Activated CD8-positive, alpha-beta memory T cell treated with anti-CD3 and anti-CD28 coated beads, Interleukin-2, amount 10 ng/mL, durations not matched to agents 7 days and 5 days (primary cell): ENCODE measurements at places on chromosomes 1 and 21.
A peak's percentile ranks its signal among the peaks of the same experiment; 100 is the strongest.

DNA sequence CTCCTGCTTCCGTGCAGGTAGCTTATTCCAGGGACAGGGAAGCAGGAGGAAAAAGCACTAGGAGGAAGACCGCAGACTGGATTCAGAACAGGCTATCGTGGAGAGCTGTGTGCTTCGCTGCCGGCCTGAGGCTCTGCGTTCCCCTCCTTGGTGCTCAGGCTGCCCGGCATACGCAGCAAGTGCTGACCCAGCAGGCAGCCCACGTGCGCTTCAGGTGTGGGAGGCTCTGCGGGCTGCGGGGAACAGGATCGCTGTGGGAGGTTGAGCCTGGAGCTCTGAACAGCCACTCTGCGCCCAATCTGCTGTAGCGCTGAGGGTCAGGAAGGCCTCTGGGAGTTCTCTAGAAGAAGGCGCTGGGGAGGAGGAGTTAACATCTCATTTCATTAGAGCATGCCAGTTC lies 27.9 kb downstream of the DOP1B start:
- no peak for DNase-seq

- no peak for DNase-seq
These were observed 108.2 kb downstream of the GALNT2 start for GRCh38 chr1:230175163-230175747.

GRCh38 chr1:187051618-187052232 lies 223.0 kb downstream of the PLA2G4A start:
- DNase-seq: no peak

DNA sequence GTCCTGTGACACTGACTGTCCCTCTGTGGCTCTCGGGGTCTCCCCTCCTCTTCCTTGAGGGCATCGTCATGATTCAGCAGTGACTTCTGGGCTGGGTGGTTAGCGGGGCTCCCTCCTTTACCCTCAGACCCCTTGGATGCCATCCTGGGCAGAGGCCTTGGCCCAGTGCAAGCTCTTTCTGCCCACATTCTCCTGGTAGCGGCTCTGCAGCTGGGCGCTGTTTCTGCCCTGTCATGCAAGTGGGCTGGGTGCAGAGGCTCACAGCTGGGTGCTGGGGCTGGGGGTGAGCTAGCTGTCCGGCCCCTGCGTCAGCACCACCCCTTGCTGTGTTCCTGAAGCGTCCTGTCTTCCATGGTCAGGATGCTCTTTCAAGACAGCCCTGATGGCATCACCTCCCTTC lies 158.5 kb downstream of the PCBP3 start:
- no peak for DNase-seq

DNA sequence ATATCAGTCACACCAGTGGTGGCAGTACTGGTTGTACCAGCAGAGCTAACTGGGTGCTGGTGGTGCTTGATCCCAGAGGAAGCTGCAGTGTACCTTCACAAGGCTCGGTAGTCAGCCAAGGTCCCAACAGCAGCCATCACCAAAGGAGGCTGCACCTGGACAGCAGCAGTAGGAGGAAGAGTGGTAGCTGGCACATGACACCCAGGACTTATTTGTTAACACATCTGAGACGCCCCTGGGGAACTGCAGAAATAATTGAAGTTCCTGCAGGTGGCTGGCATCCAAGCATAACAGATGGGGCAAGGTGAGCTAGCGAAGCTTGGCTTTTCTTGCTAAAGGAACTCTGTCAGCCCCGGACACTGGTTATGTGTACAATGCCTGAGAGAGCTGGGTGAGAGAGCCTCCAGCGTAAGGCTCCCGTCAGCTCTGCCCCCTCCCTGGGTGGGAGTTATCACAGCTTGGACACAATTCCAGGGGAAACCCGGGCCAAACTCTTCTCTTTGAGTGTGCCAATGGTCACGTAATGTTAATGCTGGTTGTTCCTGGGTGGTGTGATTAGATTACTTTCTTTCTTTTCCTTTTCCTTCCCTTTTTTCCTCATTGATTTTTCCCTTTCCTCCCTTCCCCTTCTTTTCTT lies 29.1 kb upstream of the PARP1 start:
- DNase-seq: no peak

GRCh38 chr1:184696403-184696802 lies 58.3 kb downstream of the EDEM3 start:
- no peak for DNase-seq

- DNase-seq: no peak
These were observed 47.5 kb downstream of the PCNT start for GRCh38 chr21:46371204-46372013.

DNA sequence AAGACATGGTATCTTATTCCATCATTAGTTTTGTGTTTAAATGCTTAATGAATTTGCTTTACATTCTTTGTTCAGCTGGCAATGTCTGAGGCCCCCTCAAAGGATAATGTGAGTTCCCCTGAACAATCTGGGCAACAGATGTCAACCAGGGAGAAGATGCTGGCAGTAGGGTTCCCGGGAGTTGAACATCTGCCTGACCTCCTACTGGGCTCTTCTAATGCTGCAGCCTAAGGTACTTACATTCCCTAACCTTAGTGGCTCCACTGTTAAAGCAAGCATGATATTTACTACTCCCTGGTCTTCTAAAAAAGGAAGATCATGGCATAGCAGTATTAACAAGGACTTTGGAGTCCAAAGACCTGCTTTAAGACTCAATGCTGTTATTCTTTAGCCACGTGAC lies 574.9 kb upstream of the NR5A2 start:
- no peak for DNase-seq

DNA sequence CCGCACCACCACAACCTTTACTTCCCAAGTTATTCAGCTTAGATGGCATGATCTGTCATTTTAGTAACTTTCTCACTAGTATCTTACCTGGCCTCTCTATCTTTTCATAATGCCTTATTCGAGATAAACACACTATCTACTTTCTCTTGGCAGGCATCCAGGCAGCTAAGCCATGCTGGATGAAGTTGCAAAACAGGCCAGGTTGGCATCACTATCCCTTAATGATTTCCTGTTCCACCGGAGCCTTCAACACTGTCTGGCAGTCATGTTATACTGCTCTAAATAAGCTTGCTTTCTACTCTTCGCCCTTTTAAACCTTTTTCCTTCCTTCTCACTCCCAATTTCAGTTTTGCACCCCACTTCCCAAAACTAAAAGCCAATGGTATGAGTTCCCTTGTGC lies 12.0 kb upstream of the KCNH1 start:
- no peak for DNase-seq

GRCh38 chr1:40845895-40846294 lies 16.3 kb downstream of the CITED4 start:
- no peak for DNase-seq

GRCh38 chr21:42521805-42522204 lies 8.2 kb downstream of the SLC37A1 start:
- no peak for DNase-seq

- DNase-seq: no peak
These were observed 332.4 kb upstream of the ZP4 start for GRCh38 chr1:238223076-238223640.

GRCh38 chr1:230501242-230501641 lies 75.1 kb upstream of the PGBD5 start:
- no peak for DNase-seq

- DNase-seq: peak; percentile 85
These were observed 5.9 kb upstream of the TTC22 start for GRCh38 chr1:54806931-54807611.

DNA sequence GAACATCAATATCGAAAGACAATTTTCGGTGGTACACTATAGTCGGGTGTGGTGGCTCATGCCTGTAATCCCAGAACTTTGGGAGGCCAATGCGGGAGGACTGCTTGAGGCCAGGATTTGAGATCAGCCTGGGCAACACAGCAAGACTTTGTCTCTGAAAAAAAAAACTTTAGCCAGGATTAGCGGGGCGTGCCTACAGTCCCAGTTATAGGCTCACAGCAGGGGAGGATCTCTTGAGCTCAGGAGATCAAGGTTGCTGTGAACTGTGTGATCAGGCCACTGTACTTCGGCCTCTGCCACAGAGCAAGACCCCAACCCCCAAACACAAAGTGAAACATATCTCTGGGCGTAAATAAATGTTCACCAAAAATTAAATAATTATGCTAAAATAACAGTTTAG lies 1.6 kb downstream of the TADA1 start:
- DNase-seq: no peak

DNA sequence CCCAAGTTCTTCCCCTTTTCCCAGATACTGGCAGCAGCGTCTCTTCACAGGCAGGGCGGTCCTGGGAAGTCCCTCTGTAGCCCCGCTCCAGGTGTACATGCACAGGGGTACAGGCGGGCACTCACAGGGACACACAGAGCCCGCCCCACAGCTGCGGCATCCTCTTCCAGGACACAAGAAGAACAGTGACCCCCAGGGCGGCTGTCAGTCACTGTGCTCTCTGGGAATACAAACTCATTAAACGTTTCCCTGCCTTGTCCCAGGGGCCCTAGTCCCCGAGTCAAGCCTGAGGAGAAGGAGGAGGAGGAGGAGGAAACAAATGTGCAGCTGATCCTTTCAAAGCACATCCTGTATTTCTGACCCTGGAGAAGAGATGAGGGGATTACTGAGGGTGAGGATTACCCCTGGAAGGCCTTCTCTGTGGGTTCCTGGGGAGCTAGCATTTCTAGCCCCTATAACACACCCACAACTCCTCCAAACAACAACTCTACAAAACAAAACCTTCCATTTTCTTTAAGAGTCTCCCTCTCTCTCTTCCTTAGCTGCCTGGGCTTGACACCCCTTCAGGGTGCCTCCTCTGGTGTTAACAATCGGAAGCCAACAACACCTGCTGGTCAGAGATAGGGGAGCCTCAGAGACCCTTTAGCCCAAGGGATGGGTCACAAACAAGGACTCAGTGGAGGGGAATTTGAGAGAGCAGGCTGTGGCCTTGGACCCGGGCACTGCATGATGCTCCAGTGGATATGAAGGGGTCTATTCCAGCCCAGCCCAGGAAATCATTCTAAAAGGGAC lies 28.4 kb upstream of the DMBX1 start:
- no peak for DNase-seq

DNA sequence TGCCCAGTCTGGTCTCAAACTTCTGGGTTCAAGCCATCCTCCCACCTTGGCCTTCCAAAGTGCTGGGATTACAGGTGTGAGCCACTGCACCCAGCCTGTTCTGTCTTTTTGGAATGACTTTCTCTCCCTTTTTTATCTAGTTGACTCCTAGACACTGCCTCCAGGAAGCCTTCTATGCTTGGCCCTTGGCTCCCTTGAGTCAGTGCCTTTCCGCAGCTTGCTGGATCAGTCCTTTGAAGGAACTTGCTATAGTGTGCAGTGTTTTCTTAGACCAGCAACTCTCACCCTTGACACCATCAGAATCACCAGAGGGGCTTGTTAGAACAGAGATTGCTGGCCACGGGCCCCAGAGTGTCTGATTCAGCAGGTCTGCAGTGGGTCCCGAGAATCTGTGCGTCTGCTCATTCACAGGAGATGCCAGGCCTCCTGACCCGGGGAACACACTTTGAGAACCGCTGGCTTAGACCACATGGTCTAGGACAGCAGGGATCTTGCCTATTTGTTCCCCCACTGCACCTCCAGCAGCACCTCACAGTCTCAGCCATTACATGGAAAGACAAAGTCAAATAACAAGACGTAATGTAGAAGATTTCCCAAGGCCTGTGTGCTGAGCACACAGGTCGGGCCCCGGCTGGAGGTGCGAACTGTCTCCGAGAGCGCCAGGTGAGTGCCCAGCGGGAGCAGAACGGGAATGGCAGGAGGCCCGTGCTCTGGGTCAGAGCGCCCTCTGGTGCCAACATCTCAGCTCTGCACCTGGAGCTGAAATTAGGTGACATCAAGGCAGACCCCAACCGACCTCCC lies 27.4 kb upstream of the CTPS1 start:
- DNase-seq: peak; percentile 68

DNA sequence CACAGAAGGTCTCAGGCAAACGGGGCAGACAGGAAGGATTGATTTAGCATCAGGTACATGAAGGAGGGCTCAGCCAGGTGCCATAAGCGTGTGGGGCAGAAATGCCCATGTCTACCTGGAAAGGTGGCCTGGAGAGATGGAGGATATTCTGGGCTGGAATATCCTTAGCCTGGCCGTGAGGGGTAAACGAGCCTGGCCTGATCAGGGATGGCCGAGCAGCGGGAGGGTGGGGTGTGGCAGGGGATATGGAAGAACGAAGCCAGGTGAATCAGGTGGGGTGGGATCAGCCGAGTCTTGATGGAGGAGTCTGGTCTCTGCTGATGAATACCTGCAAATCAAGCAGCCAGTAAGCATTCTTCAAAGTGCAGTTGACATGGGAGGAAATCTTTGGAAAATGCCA lies 35.5 kb upstream of the TTC22 start:
- no peak for DNase-seq

DNA sequence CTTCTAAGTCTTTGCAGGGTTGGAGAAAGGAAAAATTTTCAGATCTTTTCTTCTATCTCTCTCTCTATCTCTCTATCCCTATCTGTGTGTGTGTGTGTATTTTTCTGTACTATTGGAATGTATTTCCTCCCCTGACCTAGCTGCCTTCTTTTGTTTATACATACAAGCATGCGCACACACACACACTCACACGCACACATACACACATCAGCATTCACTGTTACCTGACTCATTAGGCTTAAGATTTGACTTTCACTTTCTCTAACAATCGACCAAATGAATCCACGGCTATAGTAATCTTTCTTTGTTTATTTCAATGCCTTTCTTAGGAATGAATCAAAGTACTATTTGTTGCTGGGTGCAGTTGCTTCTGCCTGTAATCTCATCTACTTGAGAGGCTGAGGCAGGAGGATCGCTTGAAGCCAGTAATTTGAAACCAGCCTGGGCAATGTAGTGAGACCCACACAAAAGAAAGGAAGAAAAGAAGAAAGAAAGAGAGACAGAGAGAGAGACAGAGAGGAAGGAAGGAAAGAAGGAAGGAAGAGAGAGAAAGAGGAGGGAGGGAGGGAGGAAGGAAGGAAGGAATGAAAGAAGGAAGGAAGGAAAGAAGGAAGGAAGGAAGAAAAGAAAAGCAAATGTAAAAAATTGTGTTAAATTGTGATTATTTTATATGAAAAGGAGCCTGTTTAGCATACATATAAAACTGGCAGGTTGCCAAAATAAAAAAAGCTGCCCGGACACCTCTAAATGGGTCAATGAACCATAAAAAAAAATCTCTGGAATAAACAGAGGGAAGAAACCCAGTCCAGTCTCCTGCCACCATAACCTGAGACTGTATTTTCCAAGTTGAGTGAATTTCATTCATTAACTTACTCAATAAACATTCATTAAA lies 206.8 kb downstream of the ZNF326 start:
- no peak for DNase-seq
